ENCODE measurements at places on chromosomes 7 and 10.

- no peak for DNase-seq
These were observed 42.3 kb downstream of the TBXAS1 start for GRCh38 chr7:139871331-139871730.

DNA sequence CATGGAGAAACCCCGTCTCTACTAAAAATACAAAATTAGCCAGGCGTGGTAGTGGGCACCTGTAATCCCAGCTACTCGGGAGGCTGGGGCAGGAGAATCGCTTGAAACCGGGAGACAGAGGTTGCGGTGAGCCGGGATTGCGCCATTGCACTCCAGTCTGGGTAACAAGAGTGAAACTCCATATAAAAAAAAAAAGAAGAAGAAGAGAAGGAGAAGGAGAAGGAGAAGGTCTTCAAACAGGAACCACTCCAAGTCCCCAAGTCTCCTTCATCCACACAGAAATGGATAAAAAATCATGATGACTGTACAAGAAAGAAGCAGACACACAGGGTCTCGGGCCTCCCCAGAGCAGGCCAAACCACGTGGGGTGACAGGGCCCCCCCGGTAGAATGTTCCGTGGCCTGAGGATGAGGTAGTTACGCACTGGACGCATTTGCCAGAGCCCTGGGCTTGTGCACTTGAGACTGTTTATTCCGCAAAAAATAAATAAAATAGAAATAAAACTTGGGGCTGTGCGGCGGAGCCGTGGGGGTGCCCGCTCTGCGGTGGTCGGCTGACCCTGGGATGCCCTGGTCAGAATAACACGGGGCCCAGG lies 15.8 kb downstream of the VENTX start:
- DNase-seq, result no peak

DNA sequence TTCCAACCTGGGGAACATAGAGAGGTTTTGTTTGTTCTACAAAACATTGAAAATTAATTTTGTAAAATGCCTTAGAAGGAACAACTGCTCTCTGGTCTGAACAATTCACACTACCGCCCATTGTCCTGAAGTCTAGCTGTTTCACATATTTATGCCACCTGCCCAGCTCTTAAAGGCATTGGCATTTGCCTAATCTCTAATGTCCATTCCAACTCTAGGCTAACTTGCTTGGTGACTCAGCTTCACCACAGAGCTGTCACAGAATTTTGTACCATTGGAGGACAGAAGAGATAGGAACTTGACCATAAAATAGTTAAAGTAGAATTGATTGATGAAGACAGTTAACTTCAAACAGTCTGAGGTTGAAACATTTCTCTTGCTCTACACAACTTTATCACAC lies 53.5 kb upstream of the PPP1R17 start:
- no peak for DNase-seq

- DNase-seq, result no peak
These were observed 167.5 kb upstream of the MEOX2 start for GRCh38 chr7:15853832-15854470.

- DNase-seq, result no peak
These were observed 82.8 kb upstream of the ADO start for GRCh38 chr10:62721687-62722086.

DNA sequence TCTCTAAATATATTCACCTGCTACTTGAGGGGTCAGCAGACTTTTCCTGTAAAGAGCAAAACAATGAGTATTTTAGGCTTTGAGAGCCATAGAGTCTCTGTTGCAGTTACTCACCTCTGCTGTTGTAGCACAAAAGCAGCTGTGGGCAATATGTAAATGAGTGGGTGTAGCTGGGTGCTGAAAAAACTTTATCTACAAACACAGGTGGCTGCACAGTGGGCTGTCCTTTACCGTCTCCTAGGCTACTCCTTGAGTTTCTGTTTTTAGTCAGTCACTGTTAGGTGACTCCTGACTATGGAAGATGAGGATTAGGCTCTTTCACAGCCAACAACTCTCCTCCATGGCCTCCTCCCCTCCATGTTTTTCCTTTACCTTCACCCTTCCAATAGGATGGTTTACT lies 286.1 kb upstream of the C7orf33 start:
- peak; percentile 61 for DNase-seq

DNA sequence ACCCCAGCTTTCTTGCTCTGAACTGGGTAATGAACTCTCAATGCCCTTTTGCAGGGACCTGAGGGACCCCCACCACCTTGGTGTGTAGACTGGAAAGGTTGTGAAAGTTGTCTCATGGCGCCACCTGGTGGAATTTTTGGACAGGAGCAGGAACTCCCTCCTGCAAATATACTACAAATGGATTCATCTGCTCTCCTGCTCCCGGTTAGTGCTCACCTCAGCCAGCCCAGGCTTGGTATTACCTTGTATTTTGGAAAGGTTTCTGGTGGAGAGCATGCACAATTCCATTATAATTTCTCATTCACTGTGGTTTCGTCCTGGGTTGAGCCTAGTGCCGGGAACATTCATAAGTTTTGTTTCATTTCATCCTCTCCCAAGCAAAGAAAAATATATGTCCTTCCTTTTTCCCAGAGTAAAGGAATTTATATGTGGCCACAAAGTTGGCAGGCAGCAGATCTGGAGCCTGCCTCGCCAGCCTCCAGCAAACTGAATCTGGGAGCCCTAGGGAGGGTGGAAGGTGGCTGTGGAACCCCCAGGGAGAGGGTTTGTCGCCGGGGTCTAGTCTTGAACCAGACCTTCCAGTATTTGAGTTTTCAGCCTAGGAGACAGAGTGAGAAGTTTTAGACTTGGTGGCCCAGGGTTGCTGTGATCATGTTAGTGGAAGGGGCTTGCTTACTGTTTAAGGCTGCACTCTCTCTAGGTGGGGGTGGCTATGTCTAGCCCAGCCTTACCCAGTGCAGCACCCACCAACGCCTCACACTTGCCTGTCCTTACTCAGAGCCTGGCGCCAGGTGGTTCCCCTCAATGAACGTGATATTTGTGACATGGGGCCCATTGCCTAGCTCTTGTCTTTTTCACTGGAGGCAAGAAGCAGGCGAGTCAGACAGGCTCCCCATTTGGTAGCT lies 9.5 kb downstream of the FAM241B start:
- DNase-seq, result peak; percentile 72

GRCh38 chr10:99266383-99266782 lies 30.7 kb upstream of the HPSE2 start:
- DNase-seq, result no peak

DNA sequence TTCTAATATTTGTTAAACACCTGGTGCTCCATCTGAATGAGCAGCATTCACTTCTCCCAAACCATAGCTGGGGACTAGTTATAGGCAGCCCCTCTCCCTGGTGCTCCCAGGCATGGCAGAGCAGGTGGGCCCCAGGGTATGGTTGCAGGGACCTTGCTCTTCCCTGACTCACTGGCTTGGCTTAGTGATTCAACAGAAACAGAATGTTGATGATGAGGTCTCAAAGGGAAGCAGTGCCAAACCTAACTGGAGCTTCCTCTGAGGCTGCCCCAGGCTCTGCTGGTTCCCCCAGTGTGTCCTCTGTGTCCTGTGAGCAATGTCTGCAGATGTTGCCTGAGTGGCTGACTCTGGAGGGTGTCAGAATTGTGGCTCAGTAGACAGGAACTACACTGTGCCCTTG lies 3.7 kb downstream of the GPR26 start:
- no peak for DNase-seq

DNA sequence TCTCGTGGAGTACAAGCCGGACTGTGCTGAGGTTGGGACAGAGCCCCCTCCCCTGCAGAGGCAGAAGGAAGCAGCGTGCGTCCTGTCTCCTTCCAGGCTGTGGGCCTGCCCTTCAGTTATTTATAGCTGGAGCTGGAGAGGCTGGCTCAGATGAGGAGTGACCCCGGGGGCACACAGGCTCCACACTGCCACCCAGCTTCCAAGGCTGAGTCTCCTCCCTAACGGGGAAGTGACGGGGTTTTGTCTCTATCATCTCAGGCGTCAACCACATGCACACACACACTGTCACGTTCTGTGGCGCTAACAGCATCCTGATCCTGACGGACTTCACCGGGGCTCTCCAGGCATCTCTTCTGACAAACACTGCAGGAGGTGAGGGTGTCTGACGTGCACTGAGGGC lies 25.4 kb downstream of the AMZ1 start:
- no peak for DNase-seq

DNA sequence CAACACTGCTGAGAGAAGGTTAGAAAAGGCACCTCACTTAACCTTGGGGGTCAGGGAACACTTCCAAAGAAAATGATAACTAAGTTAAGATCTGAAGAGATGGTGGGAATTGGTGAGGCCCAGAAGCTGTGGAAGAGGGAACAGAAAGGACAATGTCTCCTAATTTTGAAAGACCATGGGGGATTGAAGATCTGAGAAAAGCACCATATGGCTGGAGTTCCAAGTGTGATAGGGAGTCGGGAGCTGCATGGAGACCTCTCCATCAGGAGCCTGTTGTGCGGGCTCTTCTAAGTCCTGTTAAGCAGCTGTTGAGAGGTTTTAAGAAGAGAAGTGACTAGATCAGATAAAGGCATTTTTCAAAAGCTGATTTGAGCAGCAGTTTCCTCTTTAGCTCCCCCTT lies 254.3 kb downstream of the CDK14 start:
- DNase-seq, result no peak

DNA sequence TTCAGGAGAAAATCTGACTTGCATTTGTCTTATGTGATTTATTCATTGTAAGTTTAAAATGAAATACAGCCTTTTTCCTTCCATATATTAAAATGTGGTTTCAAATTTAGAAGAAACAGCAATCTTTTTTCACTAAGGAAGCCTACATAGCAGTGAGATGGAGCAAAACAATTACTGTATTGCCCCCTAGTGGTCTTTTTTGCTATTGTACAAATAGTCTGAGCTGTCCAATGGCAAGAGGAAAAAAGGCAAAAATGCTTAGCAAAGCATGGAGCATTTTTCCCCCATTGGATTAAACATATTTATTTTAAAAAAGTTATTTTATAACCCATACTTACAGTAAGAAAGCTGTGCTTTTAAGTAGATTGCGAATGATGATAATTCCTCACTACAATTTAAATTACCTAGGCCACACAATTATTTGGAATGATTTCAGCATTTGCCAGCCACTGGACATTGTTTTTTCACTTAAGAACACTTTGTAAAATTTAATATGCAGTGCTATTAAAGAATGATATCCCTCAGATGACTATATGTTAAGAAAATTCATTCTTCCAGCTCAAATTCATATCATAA lies 119.5 kb downstream of the CPED1 start:
- peak; percentile 69 for DNase-seq

GRCh38 chr7:5211730-5212482 lies 21.9 kb downstream of the WIPI2 start:
- DNase-seq, result no peak

DNA sequence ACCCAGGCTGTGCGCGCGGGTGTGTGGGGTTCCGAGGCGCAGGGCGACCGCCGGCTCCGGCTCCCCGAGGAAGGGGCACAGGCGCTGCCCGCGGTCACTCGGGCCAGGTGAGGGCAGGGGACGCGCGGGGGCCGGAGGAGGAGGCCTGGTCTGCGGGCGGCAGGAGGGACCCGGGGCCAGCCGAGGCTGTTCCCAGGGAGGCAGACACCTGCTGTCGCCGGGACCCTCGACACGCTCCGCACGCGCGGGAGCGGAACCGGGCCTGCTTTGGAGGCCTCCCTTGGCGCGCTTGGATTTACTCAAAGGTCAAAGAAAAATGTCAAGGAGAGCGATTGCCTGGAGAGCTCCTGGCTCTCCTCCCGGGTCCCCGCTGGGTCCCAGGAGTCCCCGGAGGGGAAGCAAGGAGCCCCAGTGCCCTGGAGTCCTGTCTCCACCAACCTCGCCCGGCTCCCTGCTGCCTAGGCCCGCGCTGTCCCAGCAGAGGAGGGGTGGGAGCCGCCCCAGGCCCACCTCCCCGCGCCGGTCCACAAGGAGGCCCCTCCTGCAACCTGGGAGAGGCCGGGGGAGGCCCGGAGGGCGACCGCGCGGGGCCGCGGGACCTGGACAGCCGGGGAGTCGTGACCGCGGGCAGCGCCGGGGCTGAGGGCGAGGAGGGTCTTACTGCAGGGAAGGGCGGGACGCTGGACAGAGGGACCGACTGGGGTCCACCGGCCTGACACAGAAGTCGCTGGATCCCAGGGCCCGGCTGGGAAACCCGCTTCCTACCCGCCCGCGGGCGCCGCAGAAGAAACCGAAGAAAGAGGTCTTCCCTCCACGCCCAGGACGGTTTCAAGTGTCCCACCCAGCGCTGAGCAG lies 348.9 kb downstream of the DNAJB6 start:
- DNase-seq, result no peak

GRCh38 chr10:34474555-34475273 lies 340.4 kb downstream of the PARD3 start:
- no peak for DNase-seq

GRCh38 chr7:151756076-151756731 lies 120.7 kb downstream of the PRKAG2 start:
- DNase-seq, result no peak

DNA sequence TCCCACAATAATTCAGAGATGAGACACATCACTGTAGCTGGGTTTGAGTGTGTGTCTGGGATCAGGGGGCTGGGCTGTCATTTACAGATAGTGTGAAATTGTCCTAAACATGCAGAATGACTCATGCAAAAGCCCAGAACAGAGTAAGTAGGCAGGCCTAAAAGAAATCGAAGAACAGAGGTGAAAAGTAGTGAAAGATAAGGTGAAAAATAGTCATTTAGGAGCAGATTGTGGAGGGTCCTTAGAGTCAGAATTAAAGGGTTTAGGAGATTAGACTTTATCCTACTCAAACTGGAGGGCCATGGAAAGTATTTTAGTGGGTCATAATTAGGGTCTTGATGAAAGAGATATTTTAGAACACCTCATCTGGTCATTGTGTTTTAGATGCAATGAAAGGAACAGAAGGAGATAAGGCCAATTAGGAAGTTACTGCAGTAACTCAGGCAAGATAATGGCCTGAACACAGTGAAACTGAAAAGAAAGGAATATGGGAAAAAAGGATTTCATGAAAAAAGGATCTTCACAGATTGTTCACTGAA lies 58.3 kb upstream of the NEBL start:
- DNase-seq, result no peak

- DNase-seq, result no peak
These were observed 10.2 kb upstream of the CADPS2 start for GRCh38 chr7:122896509-122896908.

Measured in NCI-H2081 (cell line).